Fibroblast of lung (primary cell): ENCODE measurements at places on chromosomes 6 and 20. TPM values are rescaled to one million over a fixed set of nuclear protein-coding genes. Genes with fewer than 3 reads are reported as not detected.

PSMG4 gene
- 24.4 and 34.2 TPM in 2 replicates for total RNA-seq

PHACTR1 gene
- 0.26 and 1.2 TPM in 2 replicates for total RNA-seq

C2 gene
- 16.8 and 27.2 TPM in 2 replicates for total RNA-seq

ADGRF4 gene
- total RNA-seq: under 0.01 TPM in 1 of 2 replicates, not detected in the other

NHLRC1 gene
- 3.1 and 3.5 TPM in 2 replicates for total RNA-seq

C6orf136 gene
- total RNA-seq: 2.5 and 4.4 TPM in 2 replicates

LY6G6F gene
- total RNA-seq: not detected in 2 replicates

TNFRSF6B gene
- total RNA-seq: 6.7 and 35.2 TPM in 2 replicates

MATN4 gene
- under 0.01 TPM in 2 replicates for total RNA-seq

FAM83B gene
- total RNA-seq: under 0.01 TPM in 2 replicates

MCCD1 gene
- total RNA-seq: not detected in 2 replicates

PRDM13 gene
- not detected in 2 replicates for total RNA-seq

BANF2 gene
- not detected in 2 replicates for total RNA-seq

DLL1 gene
- 5.6 and 12.4 TPM in 2 replicates for total RNA-seq

SPATS1 gene
- total RNA-seq: under 0.01 TPM in 1 of 2 replicates, not detected in the other

SLC17A2 gene
- total RNA-seq: under 0.01 TPM in 1 of 2 replicates, not detected in the other

ZBTB22 gene
- 23.6 and 31.2 TPM in 2 replicates for total RNA-seq

CST4 gene
- total RNA-seq: 0.17 TPM in 1 of 2 replicates, not detected in the other

PKIB gene
- total RNA-seq: 0.51 and 1.3 TPM in 2 replicates

SLC52A3 gene
- total RNA-seq: not detected in 2 replicates

MEI4 gene
- total RNA-seq: not detected in 2 replicates

PRL gene
- total RNA-seq: not detected in 2 replicates

SLC13A3 gene
- 4.1 and 5.6 TPM in 2 replicates for total RNA-seq

PXDC1 gene
- total RNA-seq: 33.1 and 52.7 TPM in 2 replicates

HIVEP1 gene
- 9.9 and 10.3 TPM in 2 replicates for total RNA-seq

SNAI1 gene
- total RNA-seq: 0.26 and 0.66 TPM in 2 replicates

GPLD1 gene
- total RNA-seq: under 0.01 TPM in 2 replicates

HUS1B gene
- total RNA-seq: 0.77 and 1.2 TPM in 2 replicates

RAET1L gene
- not detected in 2 replicates for total RNA-seq

LST1 gene
- total RNA-seq: not detected in 2 replicates

VSTM2L gene
- total RNA-seq: 1.5 and 1.7 TPM in 2 replicates
